ENCODE measurements at places on chromosomes 3 and 15. TPM values are rescaled to one million over a fixed set of nuclear protein-coding genes. Genes with fewer than 3 reads are reported as not detected.

RARB gene
- not detected for total RNA-seq

CCDC9B gene
- total RNA-seq = 15.3 TPM

MYO5C gene
- 23.4 TPM for total RNA-seq

ZNF385D gene
- total RNA-seq = not detected

CCRL2 gene
- 9.7 TPM for total RNA-seq

TRIM42 gene
- not detected for total RNA-seq

CEP19 gene
- 0.15 TPM for total RNA-seq

ZSCAN2 gene
- 14.1 TPM for total RNA-seq

GALNT15 gene
- not detected for total RNA-seq

TNIK gene
- 14.6 TPM for total RNA-seq

FLNB gene
- 225 TPM for total RNA-seq

All from HT-29 (cell line).